ENCODE measurements at places on chromosomes 2 and 18.

DNA sequence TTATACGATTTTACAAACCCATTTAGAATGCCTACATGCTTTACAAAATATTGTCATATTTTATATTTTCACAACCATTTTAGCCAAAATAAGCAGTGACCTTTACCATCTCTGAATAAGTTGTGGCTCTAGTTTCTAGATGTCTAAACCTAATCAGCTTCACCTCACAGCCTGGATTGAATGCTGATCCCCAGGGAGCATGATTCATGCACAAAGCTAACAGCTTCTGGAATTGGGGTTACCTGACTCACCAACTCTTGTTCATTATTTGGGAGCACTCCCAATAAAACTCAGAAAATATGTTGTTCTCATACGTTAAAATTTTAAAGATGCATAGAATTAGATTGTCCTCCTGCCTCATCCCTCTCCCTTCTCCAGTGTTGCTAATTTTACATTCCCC, 611.7 kb upstream of the NETO1 start:
- no peak for DNase-seq

DNA sequence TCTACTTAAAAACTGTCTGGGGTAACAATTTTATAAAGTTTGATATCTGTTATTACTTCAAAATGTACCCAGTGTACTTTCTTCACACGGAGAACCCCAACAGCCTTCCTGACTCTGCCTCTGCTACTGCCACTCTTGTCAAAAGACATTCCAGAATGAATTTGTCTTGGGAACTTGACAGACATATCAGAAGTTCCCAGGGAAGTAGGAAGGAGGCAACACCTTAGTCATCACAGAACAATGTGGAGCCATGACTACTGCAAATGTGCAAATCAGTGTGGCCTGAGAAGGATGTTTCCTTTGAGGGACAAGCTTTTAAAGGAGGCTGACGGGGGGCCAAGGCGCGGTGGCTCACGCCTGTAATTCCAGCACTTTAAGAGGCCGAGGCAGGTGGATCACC, 133.8 kb upstream of the RNF152 start:
- DNase-seq: peak; percentile 97

DNA sequence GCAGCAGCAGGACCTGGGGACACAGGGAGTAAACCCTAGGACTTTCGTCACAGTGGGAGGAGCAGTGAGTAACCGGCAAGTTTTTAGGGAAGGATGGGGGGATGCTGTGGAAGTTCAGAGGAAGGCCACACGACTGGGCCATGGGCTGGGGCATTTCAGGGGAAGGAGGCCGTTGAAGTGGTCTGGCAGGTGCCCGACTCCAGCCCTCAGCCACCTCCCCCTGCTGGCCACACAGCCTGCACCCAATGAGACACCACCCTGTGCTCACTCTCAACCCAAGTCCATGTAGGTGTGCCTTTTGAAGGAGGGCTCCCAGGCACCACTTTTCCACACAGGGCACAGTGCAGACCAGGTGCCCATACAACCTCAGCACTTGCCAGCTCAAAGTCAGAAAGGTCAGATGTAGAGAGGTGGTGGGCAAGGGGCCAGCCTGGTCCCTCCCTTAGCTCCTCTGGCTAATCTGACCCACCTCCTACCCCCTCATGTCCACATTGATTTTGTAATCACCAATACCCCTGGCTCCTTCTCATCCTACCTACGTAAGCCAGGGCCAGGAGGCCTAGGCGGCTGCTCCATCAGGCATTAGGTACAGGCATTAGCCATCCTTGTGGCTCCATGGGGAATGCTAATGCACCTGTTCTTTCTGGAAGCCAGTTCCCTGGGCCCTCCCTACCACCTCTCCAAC, 211.2 kb downstream of the SMAD2 start:
- no peak for DNase-seq

DNA sequence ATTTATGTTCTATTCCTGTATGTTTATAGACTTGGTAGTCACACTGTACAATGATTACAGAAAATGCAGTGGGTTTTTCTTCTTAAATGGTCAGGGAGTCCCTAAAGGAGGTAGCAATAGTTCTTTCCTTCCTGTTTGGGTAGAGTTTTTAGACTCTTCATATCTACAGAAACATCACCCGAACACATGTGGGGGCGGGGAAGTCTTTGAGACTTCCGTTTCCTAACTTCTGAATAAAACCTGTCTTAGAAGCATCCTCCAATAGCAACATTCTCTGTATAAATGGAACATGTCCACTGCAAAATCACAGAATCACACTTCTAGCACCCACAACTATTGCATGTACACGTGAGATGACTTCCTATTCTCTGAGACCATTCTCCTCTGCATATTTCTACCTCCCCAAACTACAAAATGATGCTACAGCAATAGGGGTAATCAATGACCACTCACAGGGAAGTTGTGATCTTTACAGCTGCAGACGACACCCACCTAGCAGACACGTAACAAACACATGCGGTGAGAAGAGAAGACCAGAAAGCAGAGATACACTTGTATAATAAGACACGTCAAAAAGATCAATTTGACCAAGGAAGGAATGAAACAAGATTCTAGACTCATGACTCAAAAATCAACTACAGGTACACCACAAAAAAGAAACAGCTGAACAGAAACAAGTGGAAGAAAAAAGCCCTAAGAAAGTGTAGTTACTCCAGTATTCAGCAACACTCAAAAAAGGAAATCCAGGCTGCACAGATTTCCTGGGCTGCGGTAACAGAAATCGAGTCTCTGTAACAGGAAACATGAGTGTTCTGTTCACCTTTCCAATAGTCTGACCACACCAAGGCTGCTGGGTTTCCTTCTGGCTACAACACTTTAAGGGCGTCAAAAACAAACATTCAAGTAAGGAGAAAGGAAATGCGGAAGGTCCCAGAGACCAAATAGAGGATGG, 120.4 kb downstream of the ZNF516 start:
- no peak for DNase-seq

- DNase-seq: no peak
Measured at GRCh38 chr2:159880729-159881128, 82.7 kb upstream of the CD302 start.

DNA sequence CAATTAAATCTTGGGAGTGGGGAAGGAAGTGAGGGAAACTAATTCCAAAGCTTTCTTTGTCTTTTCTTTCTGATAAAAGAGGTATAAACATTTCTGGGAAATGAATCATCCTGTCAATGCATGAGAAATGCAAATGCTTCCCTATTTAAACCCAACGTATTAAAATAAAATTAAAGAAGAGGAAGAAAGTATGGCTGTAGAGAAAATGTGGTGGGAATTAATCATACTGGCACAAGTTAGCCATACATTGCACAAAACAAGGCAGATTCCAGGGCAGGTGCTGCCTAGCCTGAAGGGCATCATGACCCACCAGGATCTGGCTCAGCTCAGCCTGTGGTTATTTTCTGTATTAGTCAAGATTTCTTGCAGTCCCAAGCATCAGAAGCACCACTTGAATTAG, 338.0 kb downstream of the NYAP2 start:
- no peak for DNase-seq

DNA sequence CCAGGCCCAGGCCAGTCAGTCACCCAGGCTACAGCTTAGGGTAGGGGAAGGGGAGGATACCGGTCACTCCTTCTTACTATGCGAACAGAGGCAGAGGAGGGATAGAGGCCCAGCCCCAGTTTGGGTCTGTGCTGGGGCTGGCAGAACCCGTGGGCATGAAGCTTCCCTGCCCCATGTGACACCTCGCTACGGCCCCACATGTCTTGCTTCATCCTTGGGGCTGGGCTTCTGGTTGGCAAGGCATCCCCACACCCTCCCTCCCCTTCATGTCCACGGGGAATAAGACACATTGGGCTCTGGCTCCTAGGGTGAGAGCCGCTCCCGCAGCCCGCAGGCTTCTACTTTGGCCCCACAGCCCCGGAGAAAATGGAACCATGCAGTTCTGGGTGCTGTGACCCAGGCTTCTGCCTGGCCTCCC, 32.4 kb downstream of the HS1BP3 start:
- DNase-seq: no peak

DNA sequence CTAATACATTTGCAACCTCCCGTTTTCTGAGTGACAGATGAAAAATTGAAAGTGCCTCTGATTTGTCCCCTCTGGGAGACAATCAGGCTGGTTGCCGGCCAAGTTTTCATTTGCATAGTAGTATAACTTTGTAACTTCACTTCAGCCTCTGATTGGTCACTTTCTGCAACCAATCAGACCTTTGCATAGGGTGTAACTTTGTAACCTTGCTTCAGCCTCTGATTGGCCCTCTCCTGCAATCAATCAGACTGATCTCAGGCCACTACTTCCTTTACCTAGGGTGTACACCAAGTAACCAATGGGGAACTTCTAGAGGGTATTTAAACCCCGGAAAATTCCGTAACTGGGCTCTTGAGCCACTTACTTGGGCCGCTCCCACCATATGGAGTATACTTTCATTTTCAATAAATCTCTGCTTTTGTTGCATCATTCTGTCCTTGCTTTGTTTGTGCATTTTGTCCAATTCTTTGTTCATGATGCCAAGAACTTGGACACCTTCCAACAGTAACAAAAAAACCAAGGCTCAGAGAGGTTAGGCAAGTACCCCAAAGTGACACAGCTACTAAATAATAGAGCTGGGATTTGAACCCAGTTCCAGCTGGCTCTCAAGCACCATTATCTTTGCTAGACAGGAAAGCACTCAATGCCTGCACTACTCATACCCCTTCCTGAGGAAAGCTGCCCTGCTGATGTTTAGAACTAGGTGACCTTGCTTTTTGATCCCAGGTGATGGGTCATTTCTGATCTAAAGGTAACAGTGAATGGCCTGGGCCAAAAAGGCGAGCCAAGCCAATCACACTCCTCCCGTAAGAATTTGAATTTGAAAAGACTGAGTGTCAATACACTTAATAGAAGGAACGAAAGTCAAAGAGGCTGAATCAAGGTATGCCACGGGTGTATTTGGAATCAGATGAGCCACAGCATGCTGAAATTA, 10.9 kb upstream of the MYOM1 start:
- no peak for DNase-seq

- no peak for DNase-seq
Measured at GRCh38 chr2:104853534-104854497, at the start of gene POU3F3. Gene POU3F3 (plus strand): TSS chr2:104854115. CDS start chr2:104855511, 1,396 bp downstream.

- no peak for DNase-seq
Measured at GRCh38 chr2:100257939-100258338, 64.4 kb downstream of the LONRF2 start.

Data from lung microvascular endothelial cell (primary cell).